ENCODE measurements at places on chromosomes 5 and 9.
A peak's percentile ranks its signal among the peaks of the same experiment; 100 is the strongest.

DNA sequence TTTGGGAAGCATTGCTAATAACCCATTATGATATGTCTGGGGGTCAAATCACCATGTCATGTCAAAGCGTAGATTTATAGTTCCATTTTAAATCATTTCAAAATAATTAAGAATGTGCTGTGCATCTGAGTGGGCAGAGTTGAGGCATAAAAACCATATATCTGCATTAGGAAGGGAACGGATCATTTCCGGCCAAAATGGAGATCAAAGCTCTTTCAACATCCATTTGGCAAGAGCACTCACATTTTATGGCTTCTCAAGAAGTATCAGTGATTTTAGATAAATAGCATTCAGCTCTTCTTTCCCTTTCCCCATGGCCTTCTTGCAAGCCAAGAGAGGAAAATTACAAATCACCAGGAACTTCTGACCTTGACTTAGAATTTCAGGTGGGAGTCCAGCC is 89.9 kb downstream of the HSPA4 start:
- no peak for DNase-seq

- DNase-seq = no peak
These were observed 728.4 kb downstream of the MAT2B start for GRCh38 chr5:164233791-164234190.

DNA sequence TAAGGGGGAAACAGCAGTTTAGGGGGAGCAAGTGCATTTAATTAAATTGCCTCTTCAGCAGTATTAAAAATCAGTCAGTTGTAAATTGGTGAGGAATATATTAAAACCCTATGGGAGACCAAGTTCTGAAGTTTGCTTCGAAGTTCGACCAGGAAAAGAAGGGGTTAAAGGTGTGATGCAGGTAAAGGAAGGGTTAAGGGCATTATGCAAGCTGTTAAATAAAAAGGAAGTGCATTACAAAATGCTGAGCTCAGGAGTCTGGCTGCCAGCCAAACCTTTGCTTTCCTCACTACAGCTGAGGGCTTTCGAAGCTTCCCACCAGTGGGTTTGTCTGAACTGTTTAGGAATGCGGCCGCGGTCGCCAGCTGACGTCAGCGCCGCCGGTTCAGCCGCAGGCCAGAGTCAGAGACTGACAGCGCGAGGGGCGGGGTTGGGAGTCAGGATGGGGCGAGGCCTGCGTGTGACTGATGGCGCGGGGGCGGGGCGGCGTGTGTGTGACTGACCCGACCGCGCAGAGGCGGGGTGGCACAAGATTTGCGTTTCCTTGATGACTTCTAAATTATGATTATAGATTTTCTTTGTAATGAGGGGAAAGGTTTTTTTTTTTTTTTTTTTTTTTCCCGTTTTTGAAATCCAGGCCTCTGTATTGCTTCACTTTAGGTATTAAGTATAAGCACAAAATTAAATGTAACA is 76.6 kb downstream of the ZSWIM6 start:
- DNase-seq = peak; percentile 94

- DNase-seq = no peak
These were observed 60.4 kb downstream of the DOCK2 start for GRCh38 chr5:169697511-169697890.

GRCh38 chr5:160627921-160628618 is 206.4 kb downstream of the PTTG1 start:
- no peak for DNase-seq

GRCh38 chr9:114666851-114667250 is 9.2 kb upstream of the TEX53 start:
- no peak for DNase-seq

GRCh38 chr5:83512061-83512745 is 40.7 kb downstream of the VCAN start:
- no peak for DNase-seq

GRCh38 chr5:166505544-166505943 is 1785.9 kb upstream of the WWC1 start:
- DNase-seq = no peak

GRCh38 chr5:68534956-68535520 is 319.5 kb downstream of the PIK3R1 start:
- DNase-seq = no peak

DNA sequence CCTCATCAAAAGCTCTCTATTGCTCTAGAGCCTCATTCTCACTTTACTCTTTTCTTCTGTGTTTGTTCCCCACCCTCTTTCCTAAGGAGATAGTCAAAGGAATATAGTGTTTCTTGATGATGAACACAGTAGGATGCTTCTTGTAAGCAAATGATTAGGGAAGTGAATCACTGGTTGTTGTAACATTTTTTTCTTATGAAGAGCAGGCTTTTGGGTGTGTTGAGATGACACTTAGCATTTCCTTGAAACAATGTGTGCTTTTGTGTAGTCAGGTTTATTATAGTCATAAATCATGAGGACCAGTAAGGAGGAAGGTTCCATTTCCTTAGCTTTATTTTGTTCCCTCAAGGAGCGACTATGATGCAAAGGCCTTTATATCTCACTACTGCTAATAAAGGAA is 1991.3 kb upstream of the C9orf72 start:
- no peak for DNase-seq

GRCh38 chr9:89519366-89519805 is 21.5 kb upstream of the SEMA4D start:
- no peak for DNase-seq

DNA sequence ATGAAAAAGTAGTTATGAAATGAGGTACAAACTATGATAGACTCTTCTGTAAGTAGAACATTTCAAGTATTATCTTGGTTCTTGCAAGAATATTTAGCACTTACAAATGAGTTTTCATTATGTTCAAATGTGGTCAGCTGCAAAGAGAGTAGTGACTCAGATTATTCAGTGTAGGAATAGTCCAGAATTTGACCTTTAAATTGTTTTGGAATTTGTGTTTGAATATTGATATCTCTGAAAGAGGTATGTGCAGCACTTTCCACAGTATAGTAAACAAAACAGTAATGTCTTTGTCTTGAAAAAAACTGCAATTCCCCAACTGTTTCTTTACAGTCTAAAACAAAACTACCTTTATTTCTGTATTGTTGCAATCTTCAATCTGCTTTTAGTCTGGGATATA is 56.1 kb downstream of the WDR70 start:
- DNase-seq = no peak

GRCh38 chr9:37508135-37508833 is 22.5 kb downstream of the POLR1E start:
- DNase-seq = no peak

DNA sequence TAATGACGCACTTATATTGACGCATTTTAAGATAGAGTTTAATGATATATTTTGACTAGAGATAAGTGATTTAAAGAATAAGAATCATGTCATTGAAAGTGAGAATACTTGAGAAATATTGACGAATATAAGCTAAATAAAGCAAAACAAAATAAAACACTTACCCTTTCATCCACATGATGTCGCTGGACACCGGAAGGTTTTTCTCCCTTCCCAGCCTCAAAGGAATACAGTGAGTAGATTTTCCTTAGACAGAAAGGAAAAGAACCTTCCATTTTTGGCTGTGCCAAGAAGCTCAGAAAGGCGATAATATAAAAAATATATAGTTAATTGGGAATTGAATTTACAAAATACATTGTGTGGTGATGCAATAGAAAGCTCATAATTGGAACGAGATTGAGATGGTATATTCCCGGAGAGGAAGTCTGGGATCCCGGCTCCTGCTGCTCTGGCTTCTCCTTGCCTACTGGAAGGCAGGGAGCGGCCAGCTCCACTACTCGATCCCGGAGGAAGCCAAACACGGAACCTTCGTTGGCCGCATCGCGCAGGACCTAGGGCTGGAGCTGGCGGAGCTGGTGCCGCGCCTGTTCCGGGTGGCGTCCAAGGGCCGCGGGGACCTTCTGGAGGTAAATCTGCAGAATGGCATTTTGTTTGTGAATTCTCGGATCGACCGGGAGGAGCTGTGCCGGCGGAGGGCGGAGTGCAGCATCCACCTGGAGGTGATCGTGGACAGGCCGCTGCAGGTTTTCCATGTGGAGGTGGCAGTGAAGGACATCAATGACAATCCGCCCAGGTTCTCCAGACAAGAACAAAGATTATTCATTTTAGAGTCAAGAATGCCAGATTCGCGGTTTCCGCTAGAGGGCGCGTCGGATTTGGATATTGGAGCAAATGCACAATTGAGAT is at the start of gene PCDHA5:
Gene PCDHA5 (plus strand): TSS at position 239 of the 906 bp plus-strand sequence.
- no peak for DNase-seq

GRCh38 chr5:159052401-159053011 is 47.2 kb downstream of the EBF1 start:
- no peak for DNase-seq

GRCh38 chr9:22700171-22700570 is 253.5 kb downstream of the DMRTA1 start:
- no peak for DNase-seq

GRCh38 chr5:135667673-135668072 is 88.9 kb upstream of the CXCL14 start:
- peak; percentile 4 for DNase-seq

- no peak for DNase-seq
These were observed 104.1 kb downstream of the ROR2 start for GRCh38 chr9:91845879-91846278.

GRCh38 chr5:181161534-181162175 is 14.3 kb downstream of the OR2V2 start:
- DNase-seq = no peak

DNA sequence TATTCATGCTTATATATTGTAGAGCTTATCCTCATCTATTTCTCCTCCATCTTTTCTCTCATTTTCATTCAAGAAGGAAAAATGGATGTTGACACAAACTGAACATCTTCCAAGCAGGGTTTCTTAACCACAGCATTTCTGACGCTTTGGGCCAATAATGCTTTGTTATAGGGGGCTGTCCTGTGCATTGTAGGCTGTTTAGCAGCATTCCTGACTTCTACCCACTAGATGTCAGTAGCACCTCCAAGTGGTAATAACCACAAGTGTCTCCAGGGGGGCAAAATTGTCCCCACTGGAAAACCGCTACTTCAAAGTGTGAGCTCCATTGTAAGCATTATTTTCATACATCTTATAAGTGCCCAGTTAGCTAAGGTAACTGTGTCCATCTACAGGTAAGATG is 2.6 kb upstream of the TXNDC8 start:
- DNase-seq = no peak

- DNase-seq = no peak
These were observed 31.4 kb downstream of the RXRA start for GRCh38 chr9:134357631-134358025.

DNA sequence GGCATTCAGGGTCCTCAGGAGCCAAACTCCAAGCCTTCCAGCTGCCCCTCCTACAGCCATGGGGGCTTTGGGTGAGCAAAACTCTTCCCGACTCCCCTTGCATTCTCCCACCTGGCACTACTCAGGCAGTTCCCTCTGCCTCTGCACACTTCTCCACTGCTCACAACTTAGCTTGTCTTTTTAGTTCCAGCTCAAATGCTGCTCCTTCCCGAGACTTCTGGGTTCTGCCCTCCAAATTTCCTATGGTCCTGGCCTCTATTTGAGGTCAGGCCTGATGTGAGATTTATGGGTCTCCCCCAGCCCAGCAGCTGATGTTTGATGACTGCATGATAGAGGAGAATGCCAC is 5.7 kb upstream of the SLC25A48 start:
- no peak for DNase-seq

GRCh38 chr5:18311266-18311665 is 677.0 kb downstream of the TAF11L14 start:
- DNase-seq = no peak

DNA sequence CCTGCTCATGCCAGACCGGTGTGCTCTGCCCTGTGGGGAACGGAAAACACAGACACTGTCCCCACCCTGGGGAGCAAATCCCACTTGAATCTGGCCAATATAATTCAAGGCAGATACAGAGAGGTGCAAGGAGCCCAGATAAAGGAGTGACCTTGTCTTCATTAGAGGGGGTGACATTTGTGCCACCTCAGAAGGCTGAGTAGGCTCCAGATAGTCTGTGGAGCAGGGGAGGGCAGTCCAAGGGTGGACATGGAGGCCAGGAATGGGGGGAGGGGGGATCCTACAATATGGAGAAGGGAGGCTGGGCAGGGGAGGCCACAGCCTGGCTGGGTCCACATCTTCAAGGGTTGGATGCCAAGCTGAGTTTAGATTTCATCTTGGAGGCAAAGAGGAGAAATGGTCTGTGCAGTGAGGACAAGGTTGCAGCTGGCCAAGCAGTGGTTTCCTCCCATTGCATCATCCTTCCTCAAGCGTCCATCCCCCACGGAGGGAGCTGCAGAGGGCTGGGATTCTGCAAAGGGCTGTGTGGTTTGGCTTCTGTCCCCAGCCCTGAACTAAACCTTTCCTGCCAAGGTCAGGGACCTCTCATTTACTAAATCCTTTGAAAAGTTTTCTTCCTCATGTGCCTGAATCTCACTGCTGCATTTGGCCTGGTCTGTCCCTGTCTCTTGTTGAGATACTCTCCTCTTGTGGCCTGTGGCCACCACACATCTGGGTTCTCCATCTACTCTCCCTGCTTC is 60.1 kb downstream of the GALNT12 start:
- DNase-seq = no peak

GRCh38 chr9:97908705-97909104 is 13.6 kb downstream of the TRMO start:
- no peak for DNase-seq

DNA sequence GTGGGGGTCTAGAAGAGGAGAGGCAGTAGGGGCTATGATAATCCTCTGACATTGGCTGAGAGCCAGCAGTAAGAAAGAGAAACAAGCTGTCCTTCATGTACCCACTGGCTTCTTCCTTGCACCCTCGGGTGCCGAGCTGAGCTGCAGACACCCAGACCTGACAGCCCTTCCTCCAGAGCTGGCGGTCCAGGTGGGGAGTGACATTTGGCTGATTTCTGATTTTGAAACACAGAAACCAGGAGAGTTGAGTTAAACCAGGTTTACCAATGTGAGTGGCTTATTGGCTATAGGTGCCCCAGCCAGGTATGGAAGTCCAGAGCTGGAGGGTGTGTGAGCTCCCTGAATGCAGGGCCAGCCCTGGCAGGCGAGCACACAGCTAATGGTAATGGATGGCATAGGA is 59.2 kb downstream of the GADD45G start:
- DNase-seq = no peak

- DNase-seq = no peak
These were observed 112.1 kb downstream of the EPB41L4A start for GRCh38 chr5:112306956-112307355.

GRCh38 chr5:179261301-179262125 is 83.7 kb downstream of the ADAMTS2 start:
- no peak for DNase-seq

- no peak for DNase-seq
These were observed 88.6 kb downstream of the ZFAND5 start for GRCh38 chr9:72276429-72276828.

DNA sequence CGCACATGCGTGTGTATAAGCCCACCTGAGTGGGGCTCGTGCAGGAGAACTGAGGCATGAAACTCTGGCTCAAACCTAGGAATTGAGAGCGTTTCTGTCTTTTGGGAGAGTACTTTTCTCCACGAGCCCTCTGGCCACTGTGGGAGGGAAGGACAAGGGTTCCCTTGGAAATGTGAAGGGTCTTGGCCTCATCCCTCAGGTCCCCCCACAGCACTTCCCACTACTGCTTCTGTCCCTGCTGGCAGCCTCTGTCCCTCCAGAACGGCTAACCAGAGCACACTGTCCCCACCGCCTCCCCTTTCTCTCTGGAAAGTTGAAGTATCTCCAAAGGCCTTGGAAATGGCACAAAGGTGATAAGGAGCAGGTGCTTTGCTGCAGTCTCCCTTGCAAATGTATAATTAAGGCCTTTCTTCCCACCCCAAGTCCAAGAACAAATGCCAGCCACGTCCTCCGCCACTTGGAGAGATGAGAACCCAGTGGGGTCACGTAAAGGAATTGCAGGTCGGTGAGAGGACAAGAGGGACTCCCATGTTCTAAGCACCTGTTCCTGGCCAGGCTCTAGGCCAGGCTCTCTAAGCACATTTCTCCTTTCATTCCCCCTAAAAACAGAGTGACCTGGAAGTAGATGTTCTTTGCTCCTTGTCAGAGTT is 107.9 kb upstream of the LMX1B start:
- DNase-seq = no peak
